ENCODE measurements at places on chromosomes 13 and 19.

- no peak for DNase-seq
Measured at GRCh38 chr13:66237411-66238062, 992.6 kb downstream of the PCDH9 start.

DNA sequence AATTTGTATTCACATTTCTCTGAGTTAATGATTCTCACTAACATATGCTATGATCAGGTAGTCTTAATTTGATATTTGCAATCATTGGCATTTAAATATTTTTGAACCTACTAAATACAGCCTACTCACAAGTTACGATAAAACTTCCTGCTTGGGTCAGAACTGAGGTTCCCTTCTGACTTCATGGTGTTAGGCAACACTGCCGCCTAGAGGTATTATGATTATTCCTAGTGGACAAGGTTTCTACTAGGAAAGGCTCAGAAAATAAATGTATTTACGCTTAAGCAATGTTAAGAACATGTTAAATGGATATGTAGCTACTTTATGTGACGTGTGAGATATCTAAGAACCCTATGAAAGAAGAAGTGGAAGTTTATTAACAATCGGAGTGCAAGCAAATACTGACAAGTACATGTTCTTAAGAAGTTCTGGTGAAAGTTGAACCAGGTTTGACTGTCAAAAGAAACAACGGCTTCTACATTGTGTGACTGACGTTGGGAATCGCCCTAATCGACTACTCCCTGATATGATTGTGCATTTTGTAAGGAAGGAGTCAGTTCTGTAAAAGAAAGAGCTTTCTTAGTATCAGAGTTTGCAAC lies 1395.8 kb downstream of the SLITRK5 start:
- peak; percentile 17 for DNase-seq

DNA sequence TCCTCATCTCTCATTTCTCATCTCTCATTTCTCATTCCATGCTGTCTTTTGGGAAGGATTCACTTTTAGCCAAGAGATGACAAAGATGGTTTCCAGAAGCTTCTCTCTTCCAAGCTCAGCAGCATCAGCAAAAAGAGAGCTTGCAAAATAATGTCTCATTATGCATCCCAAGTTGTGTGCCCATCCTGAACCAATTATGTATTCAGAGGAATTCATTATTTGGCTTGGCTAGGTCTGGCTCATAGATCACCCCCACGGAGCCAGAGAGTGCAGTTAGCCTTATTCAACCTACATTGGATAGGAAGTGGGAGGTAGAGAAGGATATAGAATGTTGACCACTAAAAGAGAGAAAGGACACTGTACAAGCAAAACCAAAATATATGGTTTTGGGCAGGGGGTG lies 5.4 kb upstream of the OLFM2 start:
- no peak for DNase-seq

DNA sequence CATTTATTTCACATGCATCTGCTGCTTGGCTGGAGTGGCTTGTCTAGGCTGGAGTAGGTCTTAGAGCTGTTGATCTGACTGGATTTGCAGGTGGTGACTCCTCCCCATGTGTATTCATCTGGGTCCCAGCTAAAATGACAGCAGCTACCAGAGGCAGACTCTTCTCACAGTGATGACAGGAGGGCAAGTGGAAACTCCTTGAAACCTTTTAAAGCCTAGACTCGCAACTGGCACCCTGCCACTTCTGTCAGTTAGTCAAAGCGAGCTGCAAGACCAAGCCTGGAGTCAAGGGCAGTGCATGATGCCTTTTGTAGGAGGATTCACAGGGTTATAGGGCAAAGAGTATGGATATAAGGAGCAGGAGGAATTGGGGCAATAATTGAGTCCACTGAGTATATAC lies 65.2 kb downstream of the TEX26 start:
- DNase-seq: no peak

DNA sequence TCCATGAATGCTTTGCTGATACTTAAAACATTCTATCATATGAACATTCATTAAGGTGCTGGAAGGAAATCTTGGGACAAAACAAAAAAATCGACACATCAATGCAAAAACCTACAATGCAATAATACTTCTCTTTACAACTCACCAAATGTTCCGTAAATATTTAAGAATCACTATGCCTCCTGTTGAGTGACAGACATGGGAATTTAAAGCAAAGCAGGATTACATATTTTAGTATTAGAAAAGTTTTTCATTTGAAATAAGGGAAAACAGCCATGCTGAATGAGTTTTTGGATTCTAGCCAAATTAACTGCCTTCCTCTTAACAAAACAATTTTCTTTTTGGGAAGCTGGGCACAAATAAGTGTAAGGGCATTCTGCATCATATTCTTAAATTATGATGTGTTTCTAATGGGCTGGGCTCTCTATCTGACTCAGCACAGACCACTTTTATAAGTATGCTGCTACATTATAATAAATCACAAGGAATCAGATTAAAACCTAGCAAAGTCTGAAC lies 93.7 kb downstream of the RBM26 start:
- no peak for DNase-seq

- no peak for DNase-seq
Measured at GRCh38 chr13:111036665-111037064, 78.4 kb upstream of the ARHGEF7 start.

GRCh38 chr13:84077271-84077670 lies 195.0 kb upstream of the SLITRK1 start:
- DNase-seq: no peak

GRCh38 chr13:94329277-94329676 lies 150.2 kb downstream of the DCT start:
- no peak for DNase-seq

DNA sequence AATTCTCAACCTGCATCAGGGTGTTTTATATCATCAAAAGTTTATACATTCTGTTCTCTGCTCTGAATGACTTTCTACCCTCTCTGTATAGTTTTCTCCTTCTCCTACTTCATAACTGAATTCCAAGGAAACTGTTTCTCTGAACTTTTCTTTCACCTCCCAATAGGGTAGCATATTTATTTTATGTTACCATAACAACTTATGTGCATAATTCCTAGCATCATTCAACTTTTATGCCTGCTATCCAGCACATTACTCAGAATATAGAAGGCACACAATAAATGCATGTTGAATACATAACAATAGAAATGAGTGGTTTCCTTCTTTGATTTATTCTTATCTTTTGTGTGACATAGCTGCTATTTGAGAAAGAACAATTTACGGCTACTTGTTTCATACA lies 2385.0 kb downstream of the PCDH9 start:
- no peak for DNase-seq

DNA sequence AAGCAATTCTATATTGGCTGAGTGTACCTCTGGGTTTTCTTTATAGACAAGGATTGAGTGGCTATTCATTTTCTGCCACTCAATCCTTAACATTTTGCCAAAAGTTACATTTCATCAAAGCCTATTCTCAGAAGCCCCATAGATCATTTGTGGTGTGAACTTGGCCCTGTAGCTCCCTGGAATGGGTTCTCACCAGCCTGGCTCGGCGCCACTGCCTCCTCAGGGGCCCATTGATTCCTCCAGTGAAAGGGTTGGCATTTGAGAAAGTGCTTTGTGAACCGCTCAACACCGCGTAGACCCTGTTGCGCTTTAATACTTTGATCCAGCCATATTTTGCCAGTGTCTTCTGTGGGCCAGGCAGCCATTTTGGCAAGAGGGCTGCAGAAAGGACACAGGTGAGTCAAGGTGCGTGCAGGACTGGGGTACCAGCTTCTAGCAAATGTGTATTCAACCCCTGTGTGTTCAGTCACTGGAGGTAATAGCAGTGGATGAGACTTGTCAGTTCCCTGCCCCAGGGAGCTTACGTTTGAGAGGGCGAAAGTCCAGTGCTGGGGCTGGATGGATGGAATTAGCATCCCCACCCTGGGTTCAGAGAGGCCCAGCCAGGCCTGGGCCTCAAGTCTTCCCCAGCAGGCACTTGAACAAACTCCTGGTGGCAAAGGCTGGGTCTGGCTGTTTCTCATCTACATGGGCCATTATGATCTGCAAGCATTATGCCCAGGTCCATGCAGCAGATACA lies 3.8 kb downstream of the RAB8A start:
- no peak for DNase-seq

DNA sequence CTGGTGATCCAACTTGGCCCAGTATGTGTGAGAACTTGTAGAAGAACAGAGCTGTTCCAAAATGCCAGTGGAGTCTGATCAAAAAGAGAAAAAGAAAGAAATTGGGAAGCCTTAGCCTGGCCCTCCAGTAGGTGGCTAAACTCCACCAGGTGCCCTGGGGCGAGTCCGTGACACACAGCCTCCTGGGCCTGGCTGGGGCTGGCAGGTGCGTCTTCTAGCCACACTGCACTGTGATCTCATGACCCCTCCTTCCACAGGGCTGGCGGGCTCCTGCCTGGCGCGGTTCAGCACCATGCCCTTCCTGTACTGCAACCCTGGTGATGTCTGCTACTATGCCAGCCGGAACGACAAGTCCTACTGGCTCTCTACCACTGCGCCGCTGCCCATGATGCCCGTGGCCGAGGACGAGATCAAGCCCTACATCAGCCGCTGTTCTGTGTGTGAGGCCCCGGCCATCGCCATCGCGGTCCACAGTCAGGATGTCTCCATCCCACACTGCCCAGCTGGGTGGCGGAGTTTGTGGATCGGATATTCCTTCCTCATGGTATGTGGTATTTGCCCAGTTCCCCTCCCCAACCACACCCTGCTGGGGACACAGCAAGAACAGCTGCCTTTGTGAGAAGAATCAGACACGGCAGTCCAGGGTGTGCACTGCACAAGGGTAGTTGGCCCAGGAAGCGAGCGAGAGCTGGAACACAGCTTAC lies 53.7 kb downstream of the RAB20 start:
- no peak for DNase-seq

- DNase-seq: peak; percentile 48
Measured at GRCh38 chr19:38735257-38735686, 9.0 kb downstream of the CAPN12 start.

DNA sequence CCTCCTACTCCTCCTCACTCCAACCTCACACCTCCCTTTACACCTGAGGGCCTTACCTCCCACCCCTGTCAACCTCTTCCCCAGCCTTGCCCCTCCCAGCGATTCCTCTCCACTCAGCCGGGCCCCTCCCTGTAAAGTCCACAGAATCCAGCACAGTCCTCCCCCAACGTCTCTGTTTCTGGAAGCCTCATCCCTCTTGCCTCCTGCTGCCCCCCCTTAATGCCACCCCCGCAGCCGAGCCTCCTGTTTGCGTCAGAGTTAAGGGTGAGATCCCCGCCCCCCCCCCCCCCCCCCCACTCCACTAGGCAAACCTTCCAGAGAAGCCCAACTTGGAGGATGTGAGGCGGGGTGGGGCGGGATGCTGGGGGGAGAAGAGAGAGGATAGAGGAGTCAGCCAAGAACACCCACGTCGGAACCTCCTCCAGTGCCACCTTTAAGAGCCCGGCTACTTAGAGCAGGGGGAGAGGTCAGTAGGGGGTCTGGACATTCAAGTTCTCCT lies 2.1 kb downstream of the UNC13A start:
- DNase-seq: no peak

GRCh38 chr19:873084-873483 lies 13.6 kb downstream of the CFD start:
- DNase-seq: peak; percentile 79

- peak; percentile 99 for DNase-seq
Measured at GRCh38 chr19:40750058-40750873, at the start of gene ACTMAP. ACTMAP (minus strand) TSS chr19:40750477; CDS start chr19:40749803, 674 bp downstream.

DNA sequence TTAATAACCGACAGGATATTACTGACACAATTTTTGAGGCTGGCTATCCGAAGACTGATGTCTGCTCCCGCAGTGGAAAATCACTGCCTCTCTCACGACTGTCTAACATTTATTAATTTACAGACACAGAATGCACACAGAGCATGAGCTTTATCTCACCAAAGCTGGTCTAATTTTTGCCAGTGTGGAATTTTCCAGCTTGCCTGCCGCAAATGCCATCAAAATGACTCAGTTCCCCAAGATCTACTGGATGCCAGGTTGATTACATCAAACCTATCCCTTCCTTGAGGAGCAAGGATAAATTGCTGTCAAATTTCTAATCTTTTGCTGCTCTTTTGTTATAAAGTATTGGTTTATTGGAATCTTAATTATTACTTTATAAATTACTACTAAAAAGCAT lies 1775.1 kb upstream of the PCDH20 start:
- no peak for DNase-seq

- DNase-seq: no peak
Measured at GRCh38 chr13:75494491-75494890, 12.5 kb upstream of the TBC1D4 start.

DNA sequence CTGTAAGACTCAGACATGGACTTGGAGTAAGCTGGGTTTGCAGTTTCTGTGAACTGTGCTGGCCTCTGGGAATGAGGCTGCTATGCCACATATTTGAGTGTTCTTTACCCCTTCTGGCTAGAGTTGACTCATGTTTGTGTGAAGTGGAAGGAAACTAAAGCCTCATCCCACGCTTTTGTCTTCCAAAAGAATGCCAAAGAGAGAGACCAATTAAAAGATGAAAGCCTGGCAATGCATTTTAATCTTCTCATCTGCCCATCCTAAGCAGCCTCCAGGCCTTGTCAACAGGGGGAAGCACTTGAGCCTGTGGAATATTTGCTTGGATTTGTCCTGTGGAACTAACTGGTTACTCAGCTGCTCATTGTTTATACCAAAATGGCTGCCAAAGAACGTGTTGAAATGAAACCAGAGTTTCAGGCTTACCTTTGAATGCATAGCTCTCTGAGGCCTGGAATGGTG lies 49.1 kb downstream of the LMO7 start:
- no peak for DNase-seq

DNA sequence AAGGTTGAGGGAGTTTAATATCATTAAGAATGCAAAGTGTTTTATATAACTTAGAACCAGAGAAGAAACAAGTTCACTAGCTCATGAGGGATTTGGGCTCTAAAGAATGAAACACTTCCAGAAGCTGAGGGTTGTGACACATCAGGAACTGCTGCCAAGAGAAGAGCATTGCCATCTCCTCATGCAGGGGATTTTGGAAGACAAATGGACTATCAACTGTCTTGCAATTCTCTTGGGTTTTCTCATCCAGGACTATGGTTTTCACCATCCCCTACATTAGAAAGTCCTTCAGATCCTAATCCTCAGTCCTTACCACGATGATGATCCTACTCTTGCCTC lies 59.7 kb upstream of the KL start:
- DNase-seq: no peak

- no peak for DNase-seq
Measured at GRCh38 chr13:29162638-29163235, 342.6 kb downstream of the MTUS2 start.

DNA sequence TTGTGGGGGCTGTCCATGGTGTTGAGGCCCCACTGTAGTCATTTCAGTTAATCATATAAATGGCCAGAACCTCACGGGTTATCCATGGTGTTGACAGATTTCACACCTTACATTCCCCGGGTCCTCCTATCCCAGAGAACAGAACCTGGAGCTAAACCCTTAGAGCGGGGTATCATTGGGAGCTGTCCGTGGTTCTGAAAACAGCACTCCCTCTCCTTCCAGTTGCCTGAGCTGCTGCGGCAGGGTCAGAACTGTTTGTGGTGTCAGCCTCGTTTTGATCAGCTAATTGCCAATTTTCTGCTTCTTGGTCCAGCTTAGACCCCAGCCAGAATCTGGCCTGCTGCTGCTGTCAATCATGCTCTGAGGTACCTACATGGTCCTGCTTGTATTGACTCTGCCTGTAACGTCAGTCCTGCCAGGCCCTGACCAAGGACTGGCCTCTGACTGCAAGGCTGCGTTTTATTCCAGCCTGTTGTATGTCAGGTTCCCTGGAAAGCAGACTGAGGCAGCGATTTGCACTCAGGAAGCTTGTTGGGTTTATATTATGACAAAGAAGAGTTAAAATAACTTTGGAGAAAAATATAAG lies 55.8 kb upstream of the KCTD15 start:
- peak; percentile 20 for DNase-seq

All from activated T-cell treated with anti-CD3 and anti-CD28 coated beads, Interleukin-2, amount 50 U/mL, for 48 hours (primary cell).